ENCODE measurements at places on chromosomes 16 and 17. TPM values are rescaled to one million over a fixed set of nuclear protein-coding genes. Genes with fewer than 3 reads are reported as not detected.

The ZFP3 gene
- total RNA-seq: 1.3 TPM

The NPIPB13 gene
- 1.8 TPM for total RNA-seq

The SPPL2C gene
- not detected for total RNA-seq

The PARD6A gene
- total RNA-seq: 0.65 TPM

The NMT1 gene
- total RNA-seq: 64.7 TPM

The MAP2K4 gene
- total RNA-seq: 23.2 TPM

The KRT39 gene
- not detected for total RNA-seq

The KRT12 gene
- not detected for total RNA-seq

The HOXB7 gene
- total RNA-seq: not detected

The SLC52A1 gene
- 0.14 TPM for total RNA-seq

The SLC16A5 gene
- total RNA-seq: 6.1 TPM

The JPH3 gene
- under 0.01 TPM for total RNA-seq

The CYBA gene
- total RNA-seq: 407 TPM

The CMTM1 gene
- 1.3 TPM for total RNA-seq

The APOBR gene
- total RNA-seq: not detected

Measured in smooth muscle cell of bladder (primary cell).